ENCODE measurements at places on chromosomes 6 and 20.
A peak's percentile ranks its signal among the peaks of the same experiment; 100 is the strongest.

- DNase-seq: no peak
These were observed 147.8 kb downstream of the PHACTR3 start for GRCh38 chr20:59752101-59752586.

DNA sequence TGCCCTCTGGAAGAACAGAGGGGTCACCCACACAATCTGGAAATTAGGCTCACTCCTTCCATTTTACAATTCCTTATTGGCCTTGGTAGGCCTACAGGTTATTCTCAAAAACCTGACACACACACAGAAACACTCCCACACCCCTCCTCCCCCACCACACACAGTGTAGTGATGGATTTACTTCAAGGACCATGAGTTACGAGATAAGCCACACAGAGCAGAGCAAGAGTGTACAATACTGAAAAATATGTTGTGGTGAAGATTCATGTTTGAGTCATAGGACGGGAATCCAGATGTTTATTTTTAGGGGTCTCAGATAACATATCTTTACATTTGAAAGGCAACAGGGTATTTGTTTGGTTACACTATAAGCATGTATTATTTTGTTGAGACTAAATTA is 291.9 kb downstream of the PLCB1 start:
- DNase-seq: no peak

DNA sequence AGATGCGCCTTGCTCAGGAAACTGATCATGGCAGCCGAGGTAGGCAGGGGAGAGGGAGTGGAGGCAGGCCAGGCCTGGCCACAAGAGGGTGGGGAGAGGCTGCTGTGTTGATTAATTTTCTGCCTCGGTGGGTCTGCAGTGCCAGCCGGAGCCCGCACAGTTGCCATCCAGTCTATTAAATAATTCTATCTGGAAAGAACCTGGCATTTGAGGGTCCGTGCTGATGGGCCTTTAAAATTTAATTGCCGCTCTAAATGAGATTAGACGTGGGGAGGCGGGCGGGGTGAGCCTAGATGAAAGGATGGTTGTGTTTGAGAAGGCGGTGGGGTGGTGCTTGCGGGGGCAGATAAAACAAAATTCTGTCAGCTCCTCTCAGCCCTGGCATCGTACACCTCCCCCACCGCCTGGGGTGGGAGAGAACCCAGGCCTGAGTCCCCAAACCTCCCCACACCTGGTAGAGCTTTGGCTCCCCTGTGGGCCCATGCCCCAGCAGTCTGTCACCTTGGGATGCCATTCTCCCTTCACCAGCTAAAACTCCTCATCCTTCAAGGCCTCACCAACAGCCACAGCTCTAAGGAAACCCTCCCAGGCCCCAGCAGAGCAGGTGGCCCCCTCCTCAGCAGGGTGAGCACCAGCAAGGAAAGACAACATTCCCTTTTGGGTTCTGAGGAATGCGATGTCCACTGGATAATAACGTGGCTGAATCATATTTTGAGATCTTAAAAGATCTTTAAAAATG is 167.3 kb downstream of the GRM4 start:
- no peak for DNase-seq

DNA sequence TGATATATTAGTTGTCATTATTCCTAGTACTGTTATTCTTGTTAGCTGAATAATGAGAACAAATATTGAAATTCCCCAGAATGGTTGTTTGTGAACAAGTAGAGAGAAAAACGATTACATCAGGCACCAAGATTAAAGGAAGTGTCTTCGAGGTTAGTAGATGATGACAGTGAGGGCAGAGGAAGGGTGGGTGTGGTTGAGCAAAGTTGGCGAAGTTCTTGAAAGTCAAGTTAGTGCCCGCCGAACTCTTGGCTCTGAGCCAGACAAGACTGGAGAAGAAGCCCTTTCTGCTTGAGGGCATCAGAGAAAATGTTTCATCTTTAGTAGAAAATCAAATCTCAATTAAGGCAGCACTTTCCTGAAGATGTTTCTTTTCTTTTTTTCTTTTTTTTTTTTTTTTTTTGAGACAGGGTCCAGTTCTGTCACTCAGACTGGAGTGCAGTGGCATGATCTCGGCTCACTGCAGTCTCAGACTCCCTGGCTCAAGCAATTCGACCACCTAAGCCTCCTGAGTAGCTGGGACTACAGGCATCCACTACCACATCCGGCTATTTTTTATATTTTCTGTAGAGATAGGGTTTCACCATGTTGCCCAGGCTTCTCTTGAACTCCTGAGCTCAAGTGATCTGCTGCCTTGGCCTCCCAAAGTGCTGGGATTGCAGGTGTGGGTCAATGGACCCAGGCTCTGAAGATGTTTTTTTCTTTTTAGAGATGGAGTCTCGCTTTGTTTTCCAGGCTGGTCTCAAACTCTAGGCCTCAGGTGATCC is 77.1 kb downstream of the SGK1 start:
- DNase-seq: no peak

DNA sequence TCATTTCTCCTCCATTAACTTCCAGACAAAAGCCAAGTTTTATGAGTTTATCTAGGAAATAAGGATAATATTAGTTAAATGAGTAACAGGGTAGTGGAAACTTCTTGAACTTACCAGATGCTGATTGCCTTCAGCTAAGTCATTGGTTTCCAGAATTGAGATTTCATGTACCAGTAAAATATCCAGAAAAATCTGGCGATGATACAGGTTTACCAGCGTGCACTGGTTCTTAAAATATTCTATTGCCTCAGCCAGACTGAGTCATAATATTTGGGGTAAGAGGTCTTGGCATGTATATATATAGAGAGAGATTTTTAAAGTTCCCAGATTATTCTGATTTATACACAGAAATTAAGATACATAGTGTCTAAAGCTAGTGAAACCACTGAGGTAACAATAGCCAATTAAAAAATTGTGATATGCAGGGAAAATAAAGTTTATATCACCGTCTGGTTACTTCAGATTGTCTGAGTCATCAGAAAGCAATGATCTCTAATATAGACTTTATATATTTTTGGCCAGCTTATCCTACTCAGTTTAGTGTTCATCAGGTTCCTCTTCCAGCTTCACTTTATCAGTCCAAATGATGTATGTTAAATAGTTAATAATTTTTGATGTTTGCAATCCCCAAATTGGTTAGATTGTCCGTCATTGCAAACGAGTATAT is 39.5 kb upstream of the SDHAF4 start:
- DNase-seq: no peak

- DNase-seq: no peak
These were observed 18.7 kb upstream of the RALGAPB start for GRCh38 chr20:38453941-38454340.

DNA sequence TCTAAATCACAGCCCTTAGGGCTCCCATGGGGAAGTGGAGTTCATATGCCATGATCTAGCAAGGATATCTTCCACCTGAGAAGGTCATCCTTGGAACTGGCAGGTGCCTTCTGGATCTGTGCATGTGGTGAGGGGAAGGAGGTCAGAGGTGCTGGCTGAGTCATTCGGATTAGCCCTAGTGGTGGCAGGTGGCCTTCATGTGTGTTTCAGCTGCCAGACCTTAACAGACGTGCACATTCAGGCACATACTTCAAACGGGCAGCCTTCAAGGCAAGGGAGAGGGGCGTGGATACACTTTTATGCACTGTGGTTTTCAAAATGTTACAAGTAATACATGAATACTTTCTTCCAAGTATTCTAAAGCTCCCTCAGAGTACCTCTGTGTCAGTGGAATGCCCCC is 51.2 kb downstream of the BMP6 start:
- DNase-seq: no peak

- no peak for DNase-seq
These were observed 21.7 kb upstream of the PHACTR2 start for GRCh38 chr6:143656026-143656425.

- peak; percentile 23 for DNase-seq
These were observed 172.3 kb downstream of the EPM2A start for GRCh38 chr6:145562771-145563615.

- no peak for DNase-seq
These were observed 95.8 kb upstream of the IRAK1BP1 start for GRCh38 chr6:78771586-78771985.

- no peak for DNase-seq
These were observed 13.7 kb downstream of the SPATA2 start for GRCh38 chr20:49901588-49901987.

- DNase-seq: no peak
These were observed 75.5 kb upstream of the ELOVL5 start for GRCh38 chr6:53424300-53424699.

DNA sequence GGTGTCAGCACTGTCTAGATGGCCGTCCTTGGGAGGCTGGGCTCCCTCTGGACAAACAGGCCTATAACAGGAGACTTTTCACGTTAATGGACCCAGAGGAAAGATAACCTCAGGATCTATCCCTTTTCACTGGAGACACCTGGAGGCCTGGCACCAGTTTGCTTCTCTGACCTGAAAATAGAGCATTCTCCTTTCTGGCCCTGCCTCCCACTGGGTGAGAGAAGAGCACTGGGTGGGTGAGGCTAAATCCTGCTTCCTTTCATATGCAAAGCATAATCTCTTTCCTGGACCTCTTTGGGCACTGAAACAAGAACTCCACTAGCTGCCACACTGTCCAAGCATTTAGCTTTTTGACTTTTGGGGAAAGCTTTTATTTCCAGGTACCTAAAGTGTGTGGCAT is 78.3 kb downstream of the FOXO3 start:
- no peak for DNase-seq

GRCh38 chr6:167665698-167666330 is 160.9 kb upstream of the AFDN start:
- DNase-seq: no peak

DNA sequence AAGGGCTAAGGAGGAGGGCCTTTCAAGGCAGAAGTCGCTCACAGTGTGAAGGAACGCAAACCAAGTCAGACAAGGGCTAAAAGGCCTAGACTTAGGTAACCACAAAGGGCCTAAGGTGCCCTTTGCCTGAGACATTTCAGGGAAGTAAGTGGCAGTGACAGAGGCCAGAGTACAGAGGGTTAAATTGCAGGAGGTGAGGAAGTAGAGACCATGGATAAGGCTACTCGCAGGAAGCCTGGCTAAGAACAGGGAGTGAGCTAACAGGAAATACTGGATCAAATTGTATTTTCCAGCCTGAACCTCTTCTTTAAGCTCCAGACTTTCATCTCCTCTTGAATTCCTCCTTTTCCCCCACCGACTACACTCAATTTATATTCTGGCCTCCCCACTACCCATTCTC is 16.6 kb downstream of the ZHX3 start:
- no peak for DNase-seq

DNA sequence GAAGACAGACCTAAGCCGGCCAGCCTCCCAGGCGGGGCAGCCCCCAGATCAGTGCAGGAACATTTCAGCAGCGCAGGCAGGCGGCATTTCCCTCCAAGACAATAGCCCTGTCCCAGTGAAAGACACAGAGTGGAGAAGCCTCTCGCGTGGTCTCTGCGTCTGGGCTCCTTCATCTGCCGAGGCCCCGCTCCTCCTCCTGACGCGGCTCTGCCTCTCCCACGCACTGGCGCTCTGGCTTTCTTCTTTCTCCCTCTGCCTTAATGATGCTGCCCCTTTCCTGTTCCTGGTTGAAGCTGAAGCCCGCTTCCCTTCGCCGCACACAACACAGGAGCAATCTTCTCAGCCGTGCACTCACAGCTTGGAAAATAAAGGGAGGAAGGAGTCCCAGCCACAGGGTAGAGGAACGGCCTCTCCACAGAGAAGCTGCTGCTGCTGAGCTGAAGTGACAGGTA is 347.5 kb downstream of the CDH4 start:
- DNase-seq: no peak

DNA sequence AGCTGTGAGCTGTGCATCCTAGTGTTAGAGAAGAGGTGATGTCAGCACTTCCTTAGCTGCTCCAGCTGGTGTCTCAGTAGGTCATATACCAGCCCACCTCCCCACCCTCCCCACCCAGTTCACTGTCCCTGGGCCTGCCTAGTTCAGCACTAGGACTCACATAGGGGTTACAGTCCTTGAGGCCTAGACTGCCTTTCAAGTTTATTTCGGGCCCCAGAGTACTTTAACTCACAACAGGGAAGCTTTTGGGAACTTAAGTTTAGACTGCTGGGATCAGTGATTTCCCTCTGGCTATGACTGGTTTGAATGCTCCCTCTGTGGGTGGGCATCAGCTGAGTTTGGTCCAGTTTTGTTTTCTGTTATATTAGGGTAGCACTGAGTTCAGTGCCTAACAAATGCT is 139.2 kb upstream of the MMS22L start:
- DNase-seq: no peak

GRCh38 chr20:62462976-62463592 is 12.7 kb downstream of the GATA5 start:
- DNase-seq: no peak

DNA sequence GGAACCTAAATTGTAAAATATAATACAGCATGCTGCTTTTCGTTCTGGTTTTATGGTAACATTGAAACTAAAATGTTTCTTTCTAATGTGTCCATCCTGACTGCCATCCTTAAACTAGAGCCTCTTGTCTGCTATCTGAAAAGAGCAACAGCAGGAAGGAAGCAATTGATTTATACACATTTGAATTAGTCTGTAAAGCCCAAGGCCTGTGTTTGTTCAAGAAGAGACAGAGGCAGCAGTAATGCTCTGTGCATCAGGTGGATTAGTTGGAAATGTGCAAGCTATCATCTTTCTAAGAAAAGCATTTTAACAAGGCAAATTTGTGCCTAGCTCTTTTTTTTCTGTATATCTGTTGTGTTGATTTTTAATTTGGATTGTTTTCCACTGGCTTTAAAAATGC is 128.6 kb downstream of the SCAF8 start:
- no peak for DNase-seq

- no peak for DNase-seq
These were observed 82.2 kb upstream of the PAX1 start for GRCh38 chr20:21623074-21623780.

- no peak for DNase-seq
These were observed 57.9 kb upstream of the AKAP12 start for GRCh38 chr6:151181706-151182363.

- peak; percentile 16 for DNase-seq
These were observed 32.7 kb upstream of the MAP7 start for GRCh38 chr6:136582711-136583471.

GRCh38 chr6:14119784-14120183 is 2.2 kb downstream of the CD83 start:
- DNase-seq: no peak

DNA sequence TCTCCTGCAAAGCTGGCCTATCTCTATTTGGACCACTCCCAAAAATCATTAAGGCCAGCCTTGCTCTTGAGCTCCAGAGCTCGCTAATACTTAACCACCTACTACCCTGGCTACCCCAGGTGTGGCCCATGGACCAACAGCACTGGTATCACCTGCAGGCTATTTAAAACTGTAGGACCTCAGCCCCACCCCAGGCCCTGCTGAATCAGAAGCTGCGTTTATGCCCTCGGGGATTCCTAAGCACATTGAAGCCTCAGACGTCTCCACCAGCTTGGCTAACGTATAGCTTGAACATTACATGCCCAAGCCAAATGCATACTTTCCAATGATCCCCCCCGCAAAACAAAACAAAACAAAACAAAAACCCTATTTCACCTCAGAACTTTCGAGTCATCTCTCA is 19.7 kb upstream of the SPAG4 start:
- no peak for DNase-seq

GRCh38 chr6:44339301-44339700 is 3.1 kb upstream of the SPATS1 start:
- DNase-seq: no peak

DNA sequence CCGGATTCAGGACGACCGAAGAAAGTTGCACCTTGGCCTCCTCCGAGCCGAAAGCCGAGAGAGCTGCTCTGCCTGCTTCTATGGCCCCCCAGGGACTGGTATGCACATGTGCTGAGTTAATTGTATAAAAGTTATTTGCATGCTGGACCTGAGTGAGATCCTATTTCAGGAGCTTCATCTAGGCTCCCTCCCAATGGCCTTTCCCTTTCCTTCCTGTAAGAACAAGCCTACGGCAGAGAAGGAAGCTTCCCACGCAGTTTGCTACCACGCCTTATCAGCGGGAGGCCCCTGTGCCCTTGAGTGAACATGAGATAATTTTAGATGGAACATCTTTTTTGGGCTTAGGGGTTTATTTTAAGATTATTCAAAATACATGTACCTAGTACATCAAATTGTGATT is 65.9 kb downstream of the RIN2 start:
- DNase-seq: no peak
